Stimulated activated naive CD4-positive, alpha-beta T cell treated with Interleukin-2 at 50 U/mL for 16 hours (primary cell): ENCODE measurements at places on chromosomes 13 and 19.

DNA sequence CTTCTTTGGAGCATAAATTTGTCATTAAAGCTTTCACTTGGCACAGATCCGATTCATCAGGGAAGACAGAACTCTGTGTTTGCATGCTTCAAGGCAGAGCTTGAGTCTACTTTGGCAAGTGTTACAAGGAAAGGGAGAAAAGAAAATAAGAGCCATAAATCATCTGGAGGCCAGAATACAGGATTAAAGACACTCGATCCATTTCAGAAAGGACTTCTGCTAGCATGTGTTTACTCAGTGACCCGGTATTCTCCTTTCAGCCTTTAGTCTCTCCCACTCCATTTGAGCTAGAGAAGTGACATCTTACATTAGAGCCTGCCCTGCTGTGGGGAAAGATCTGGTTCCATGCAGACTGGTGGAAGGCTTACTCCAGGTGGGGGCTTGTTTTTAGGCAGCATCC, 306.4 kb downstream of the KLF5 start:
- no peak for DNase-seq

DNA sequence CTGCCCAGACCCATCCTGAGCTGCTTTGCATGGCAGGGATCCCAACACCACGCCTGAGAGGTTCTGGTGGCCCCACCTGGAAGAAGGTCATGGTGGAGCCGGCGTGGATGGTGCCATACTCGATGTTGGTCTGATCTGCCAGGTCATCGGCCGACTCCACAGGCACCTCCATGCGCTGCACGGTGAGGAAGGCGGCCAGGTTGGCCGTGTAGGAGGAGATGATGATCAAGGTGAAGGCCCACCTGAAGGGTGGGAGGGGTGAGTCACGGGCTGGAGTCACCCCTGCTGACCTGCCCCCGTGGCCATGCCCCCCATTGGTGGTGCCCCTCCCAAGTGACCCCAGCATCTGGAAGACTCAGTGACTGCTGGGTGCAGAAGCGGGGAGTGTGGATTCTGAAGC, 12.5 kb upstream of the ATP1A3 start:
- DNase-seq, result no peak

- no peak for DNase-seq
Observed at GRCh38 chr19:14053032-14053431, 8.8 kb downstream of the PALM3 start.

GRCh38 chr19:41813911-41814310, 17.5 kb downstream of the CEACAM3 start:
- DNase-seq, result no peak

DNA sequence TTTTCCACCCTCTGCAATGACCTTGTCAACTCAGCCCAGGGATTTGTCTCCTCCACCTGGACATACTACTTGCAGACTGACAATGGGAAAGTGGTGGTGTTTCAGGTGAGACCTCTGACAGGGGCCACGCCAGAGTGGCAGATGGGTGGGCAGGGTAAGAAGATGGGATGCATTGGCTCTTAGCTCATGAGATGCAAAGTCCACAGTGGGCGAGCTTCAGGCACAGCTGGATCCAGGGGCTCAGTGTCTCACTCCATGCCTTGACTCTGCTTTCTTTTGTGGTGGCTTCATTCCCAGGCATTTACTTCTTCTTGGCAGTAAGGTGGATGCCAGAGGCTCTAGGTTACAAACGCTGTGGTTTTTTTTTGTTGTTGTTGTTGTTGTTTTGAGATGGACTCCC, 3.4 kb downstream of the TMEM59L start:
- DNase-seq, result no peak

DNA sequence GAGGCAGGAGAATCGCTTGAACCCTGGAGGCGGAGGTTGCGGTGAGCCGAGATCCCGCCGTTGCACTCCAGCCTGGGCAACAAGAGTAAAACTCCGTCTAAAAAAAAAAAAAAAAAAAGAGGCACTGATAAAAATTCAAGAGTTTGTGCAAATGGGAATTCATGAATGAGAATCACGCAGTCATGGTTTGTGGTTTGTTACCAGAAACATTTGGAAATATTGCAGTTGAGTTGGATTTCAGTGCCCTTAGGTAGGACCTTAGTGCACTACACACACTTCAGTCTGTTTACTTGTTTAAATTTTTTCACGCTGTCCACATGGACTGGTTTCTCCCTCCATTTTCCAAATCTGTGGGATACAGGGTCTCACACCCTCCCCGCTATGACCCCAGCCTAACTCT, 28.4 kb downstream of the ZNF844 start:
- DNase-seq, result no peak

DNA sequence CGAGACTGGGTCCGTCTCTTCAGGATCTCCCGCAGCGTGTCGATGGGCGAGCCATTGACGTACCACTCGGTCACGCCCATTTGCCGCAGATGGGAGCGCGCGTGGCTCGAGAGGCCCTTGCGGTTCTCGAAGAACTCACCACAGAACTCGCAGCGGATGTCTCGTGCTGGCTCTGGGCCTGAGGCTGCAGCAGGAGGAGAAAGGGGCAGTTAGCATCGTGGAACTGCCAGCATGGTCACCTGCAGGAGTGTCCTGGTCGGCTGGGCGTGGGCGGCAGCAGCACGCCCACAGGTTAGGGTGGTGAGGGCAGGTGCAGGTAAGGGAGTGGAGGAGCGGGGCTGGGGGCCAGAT, 8.5 kb upstream of the AKAP8L start:
- DNase-seq, result no peak

DNA sequence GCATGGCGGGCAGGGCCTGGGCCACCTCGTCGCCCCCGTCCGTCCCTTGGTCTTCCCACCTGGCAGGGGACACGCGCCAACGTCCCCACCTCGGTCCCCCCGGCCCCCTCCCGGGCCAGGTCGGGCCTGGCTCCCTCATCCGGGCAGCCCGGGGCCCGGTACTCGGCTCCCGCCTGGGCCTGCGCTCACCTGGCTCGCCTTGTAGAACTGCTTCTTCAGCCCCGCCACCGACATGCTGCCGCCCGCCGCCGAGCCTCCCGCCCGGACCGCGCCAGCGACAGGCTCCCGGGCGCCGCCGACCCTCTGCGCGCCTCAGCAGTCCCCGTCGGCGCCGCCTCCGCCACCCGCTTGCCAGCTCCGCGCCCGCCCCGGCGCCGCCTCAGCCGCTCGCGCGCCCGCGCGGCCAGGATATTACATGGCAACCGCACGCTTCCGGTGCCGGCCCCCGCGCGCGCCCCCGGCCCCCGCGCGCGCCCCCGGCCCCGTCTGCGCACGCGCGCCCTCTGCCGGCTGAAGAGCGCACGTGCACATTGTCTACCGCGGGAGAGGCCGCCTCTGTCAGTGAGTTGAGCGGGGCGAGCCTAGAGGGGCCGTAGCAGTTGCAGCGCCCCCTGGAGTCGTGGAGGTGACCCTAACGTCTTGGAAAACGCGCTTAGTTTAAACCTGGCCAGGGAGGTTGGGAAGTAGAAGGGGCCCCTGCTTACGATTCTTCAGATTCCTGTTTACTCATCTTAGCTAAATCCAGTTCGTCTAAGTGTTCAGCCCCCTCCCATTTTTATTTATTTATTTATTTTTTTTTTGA, at the start of gene SH3GL1:
Gene SH3GL1 (minus strand): TSS at position 413 of the 802 bp plus-strand sequence. CDS start 179 bp downstream, at position 234.
- DNase-seq, result peak; percentile 84

GRCh38 chr13:89883893-89884448, 1463.5 kb upstream of the MIR17HG start:
- DNase-seq, result no peak

GRCh38 chr13:71773531-71773930, 93.5 kb downstream of the DACH1 start:
- DNase-seq, result no peak

- DNase-seq, result no peak
Observed at GRCh38 chr13:103004661-103005345, 61.4 kb downstream of the SLC10A2 start.

- no peak for DNase-seq
Observed at GRCh38 chr19:17206736-17207581, 8.2 kb upstream of the USE1 start.

DNA sequence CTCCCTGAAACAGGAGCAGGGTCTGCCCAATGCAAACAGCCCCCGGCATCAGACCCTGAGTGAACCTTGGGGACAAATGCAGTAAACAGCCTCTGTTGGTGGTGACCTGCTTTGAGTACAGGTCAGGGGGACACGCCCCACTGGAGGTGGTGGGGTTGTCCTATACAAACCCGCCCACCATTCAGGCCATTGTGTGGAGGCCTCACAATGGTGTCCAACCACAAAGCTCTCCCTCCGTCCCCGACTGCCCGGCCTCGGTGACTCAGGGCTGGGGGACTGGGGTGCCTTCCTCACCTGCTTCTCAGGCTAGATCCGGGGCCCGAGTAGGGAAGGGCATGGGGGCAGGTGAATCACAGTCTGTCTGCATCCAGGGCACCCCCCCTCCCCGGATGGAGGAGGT, 1.5 kb downstream of the MUC16 start:
- no peak for DNase-seq

DNA sequence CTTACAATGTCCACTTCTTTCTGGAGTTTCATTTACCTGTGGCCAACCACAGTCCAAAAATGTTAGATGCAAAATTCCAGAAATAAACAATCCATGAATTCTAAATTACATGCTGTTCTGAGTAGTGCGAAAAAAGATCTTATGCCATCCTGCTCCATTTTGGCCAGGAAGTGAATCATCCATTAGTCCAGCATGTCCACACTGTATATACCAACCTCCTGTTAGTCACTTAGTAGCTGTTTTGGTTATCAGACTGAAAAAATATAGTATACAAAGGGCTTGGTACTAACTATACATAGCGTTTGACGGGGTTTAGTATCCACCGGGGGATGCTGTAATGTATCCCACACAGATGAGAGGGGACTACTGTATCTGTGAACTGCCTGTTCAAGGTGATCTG, 618.0 kb upstream of the ARGLU1 start:
- no peak for DNase-seq

- no peak for DNase-seq
Observed at GRCh38 chr13:44989941-44990340, 603 bp downstream of the GPALPP1 start.

- DNase-seq, result peak; percentile 7
Observed at GRCh38 chr19:19602136-19602712, 16.3 kb downstream of the PBX4 start.

GRCh38 chr19:41649827-41650226, 23.0 kb upstream of the CEACAM4 start:
- DNase-seq, result no peak

- no peak for DNase-seq
Observed at GRCh38 chr13:87235621-87236020, 435.6 kb upstream of the SLITRK5 start.

- no peak for DNase-seq
Observed at GRCh38 chr19:12784871-12785430, 6.3 kb upstream of the JUNB start.

DNA sequence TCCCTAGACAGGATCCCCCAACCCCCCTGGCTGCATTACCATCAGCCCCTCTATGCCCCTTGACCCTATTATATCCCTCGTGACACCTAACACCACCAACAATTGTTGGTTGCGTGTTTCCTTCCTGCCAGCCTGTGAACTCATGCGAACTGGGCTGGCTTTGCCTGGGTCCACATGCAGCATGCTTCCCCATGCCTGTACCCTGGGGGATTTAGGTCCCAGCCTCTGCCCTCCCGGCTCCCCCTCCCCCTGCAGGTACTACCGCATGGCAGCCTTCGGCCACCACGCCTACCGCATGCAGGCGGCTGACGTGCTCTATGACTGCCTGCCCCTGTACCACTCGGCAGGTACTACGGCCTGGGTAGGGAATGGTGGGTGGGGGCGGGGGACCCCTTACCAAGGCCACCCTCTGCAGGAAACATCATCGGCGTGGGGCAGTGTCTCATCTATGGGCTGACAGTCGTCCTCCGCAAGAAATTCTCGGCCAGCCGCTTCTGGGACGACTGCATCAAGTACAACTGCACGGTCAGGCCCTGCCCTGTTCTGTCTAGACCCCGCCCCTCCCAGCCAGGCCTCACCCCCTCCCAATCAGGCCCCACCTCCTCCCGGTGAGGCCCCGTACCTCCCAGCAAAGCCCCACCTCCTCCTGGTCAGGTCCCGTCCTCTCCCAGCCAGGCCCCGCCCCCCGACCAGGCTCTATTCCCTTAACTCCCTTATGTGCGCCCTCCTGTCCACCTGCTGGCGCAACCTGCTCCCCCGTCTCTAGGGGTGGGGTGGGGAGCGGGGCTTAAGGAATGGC, 18.5 kb downstream of the SLC27A1 start:
- DNase-seq, result peak; percentile 73

DNA sequence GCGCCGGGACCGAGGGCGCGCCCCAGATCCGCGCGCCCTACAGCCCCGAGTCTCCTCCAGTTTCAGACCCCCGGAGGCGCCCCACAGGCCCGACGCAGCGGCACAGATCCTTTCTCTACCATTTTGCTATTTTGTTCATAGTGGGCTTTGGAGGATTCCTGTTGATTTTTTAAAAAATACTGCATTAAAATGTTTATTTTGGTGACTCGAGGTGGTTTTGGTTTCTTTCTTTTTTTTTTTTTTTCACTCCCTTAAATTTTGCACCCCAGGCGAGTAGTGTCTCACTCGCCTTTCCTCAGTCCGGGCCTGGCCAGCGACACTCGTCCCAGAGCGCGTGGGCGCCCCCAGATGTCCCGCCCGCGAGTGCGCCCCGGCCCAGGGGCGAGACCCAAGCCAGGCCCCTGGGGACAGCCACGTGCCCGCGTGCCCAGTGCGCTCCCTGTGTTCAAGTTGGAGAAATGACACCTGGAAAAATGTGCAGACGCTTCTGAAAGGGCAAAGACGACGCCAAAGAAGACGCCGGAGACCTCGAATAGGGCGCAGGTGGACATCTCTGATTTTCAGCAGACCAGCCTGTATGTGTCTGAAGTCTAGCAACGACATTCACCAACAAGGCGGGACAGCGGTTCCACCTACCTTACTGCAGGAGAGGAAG, 471 bp upstream of the INSR start:
- no peak for DNase-seq

GRCh38 chr13:48602296-48603016, 51.3 kb upstream of the CYSLTR2 start:
- no peak for DNase-seq

GRCh38 chr19:47512183-47512947, 2.5 kb downstream of the NAPA start:
- no peak for DNase-seq

DNA sequence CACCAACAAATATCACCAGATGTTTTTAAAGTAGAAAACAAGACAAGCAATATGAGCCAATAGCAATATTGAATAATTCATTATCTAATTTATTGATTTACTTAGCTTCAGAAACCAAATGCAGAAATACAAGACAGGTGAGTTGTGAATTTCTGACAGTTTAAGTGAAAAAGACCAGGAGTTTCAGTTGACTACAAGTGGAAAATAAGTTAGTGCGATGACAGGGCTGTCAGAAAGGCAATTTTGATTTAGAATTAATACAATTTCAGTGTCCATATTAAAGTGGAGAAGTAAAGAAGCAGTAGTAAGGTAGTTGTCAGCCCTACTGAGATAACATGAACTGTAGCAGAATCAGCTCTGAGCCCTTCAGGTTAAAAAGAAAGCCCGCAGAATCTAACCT, 1066.7 kb upstream of the ATXN8OS start:
- no peak for DNase-seq

GRCh38 chr19:40717880-40718773, 1.2 kb downstream of the ITPKC start:
- no peak for DNase-seq

- DNase-seq, result no peak
Observed at GRCh38 chr13:48542138-48542537, 9.3 kb upstream of the RCBTB2 start.

- no peak for DNase-seq
Observed at GRCh38 chr13:112859817-112860190, 109.2 kb upstream of the MCF2L start.

GRCh38 chr19:20964798-20965197, 41.7 kb downstream of the ZNF85 start:
- DNase-seq, result no peak

GRCh38 chr19:28427376-28428083, 785.4 kb downstream of the UQCRFS1 start:
- DNase-seq, result no peak

- no peak for DNase-seq
Observed at GRCh38 chr13:46575301-46575771, 22.4 kb downstream of the LRCH1 start.
